ENCODE measurements at places on chromosomes 6 and 20. TPM values are rescaled to one million over a fixed set of nuclear protein-coding genes. Genes with fewer than 3 reads are reported as not detected.

Gene GNRH2
- total RNA-seq, result 0.92 TPM

- peaks cover 6% of the 10 kb centered on the region for H3K27me3 ChIP-seq
- H3K4me3 ChIP-seq, result peak overlapping the region; percentile 31
- peaks cover 8% of the 10 kb centered on the region for H3K36me3 ChIP-seq
- peaks cover 20% of the 10 kb centered on the region for H3K4me1 ChIP-seq
- H3K27ac ChIP-seq, result peak overlapping the region; percentile 74
- no peak for DNase-seq
Measured at GRCh38 chr6:402901-403658, 11.5 kb downstream of the IRF4 start.

Gene TMEM74B
- total RNA-seq, result 0.32 TPM

Gene WRNIP1
- 34.0 TPM for total RNA-seq

Gene ENPP4
- total RNA-seq, result 4.6 TPM

GRCh38 chr6:137136065-137136464, 37.4 kb downstream of the IL22RA2 start:
- H3K27me3 ChIP-seq, result no peaks in the 10 kb centered on the region
- H3K4me3 ChIP-seq, result no peak overlapping the region
- peaks cover 4% of the 10 kb centered on the region for H3K4me1 ChIP-seq
- DNase-seq, result no peak

- no peak for DNase-seq
- no peak overlapping the region for H3K27ac ChIP-seq
- H3K27me3 ChIP-seq, result peaks cover 3% of the 10 kb centered on the region
- peaks cover 38% of the 10 kb centered on the region for H3K4me1 ChIP-seq
- H3K36me3 ChIP-seq, result no peaks in the 10 kb centered on the region
Measured at GRCh38 chr6:148448369-148449012, 105.9 kb downstream of the SASH1 start.

DNA sequence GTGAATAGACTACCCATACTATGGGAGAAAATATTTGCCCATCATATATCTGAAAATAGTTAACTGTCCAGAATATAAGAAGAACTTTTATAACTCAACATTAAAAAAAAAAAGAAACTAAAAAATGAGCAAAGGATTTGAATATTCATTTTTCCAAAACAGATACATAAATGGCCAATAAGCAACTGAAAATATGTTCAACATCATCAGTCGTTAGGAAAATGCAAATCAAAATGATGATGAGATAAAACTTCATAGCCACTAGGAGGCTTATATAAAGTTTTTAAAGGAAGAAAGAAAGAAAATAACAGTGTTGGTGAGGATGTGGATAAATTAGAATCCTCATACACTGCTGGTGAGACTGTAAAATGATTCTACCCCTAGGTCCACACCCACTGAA, 32.6 kb upstream of the HMGN3 start:
- H3K4me3 ChIP-seq, result no peak overlapping the region
- no peak for DNase-seq

Gene PRKN
- 8.4 TPM for total RNA-seq

Gene ULBP3
- total RNA-seq, result 0.68 TPM

GRCh38 chr20:31816221-31816620, 2.9 kb upstream of the MYLK2 start:
- no peaks in the 10 kb centered on the region for H3K4me1 ChIP-seq
- H3K27me3 ChIP-seq, result peaks cover 6% of the 10 kb centered on the region

Gene ARMC2
- 6.9 TPM for total RNA-seq

DNA sequence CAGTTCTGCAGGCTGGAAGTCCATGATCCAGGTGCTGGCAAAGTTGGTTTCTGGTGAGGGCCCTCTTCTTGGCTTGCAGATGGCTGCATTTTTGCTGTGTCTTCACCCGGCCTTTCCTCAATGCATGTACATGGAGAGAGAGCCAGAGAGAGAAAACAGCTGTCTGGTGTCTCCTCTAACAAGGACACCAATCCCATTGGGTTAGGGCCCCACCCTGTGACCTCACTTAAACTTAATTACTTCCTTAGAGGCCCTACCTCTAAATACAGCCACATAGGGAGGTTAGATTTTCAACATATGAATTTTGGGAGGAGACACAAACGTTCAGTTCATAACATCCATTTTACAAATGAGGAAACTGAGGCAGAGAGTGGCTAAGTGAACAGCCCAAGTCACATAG, 202.4 kb downstream of the ZMYND8 start:
- H3K4me1 ChIP-seq, result no peaks in the 10 kb centered on the region
- no peaks in the 10 kb centered on the region for H3K36me3 ChIP-seq
- H3K27ac ChIP-seq, result no peak overlapping the region
- H3K27me3 ChIP-seq, result peaks cover 43% of the 10 kb centered on the region
- no peak overlapping the region for H3K4me3 ChIP-seq

Gene KLC4
- total RNA-seq, result 41.9 TPM

DNA sequence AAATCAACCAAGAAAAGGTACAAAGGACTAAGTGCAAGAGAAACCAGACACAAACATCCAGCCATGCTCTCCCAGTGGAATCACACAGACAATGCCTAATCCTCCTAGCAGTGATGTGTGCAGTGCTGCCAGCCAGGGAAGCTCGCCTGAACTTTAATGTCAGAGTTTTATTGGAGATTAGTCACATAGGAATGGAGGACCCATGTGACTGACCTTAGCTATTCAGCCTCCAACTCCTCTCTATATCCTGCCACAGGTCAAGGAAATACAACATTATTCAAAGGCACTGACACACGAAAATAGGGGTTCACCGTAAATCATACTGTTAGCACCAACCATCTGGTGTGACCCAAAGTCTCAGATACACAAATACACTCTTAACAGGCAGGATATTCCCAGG, 684.6 kb downstream of the DOK5 start:
- H3K4me3 ChIP-seq, result no peak overlapping the region
- H3K36me3 ChIP-seq, result no peaks in the 10 kb centered on the region
- no peak overlapping the region for H3K27ac ChIP-seq
- no peak for DNase-seq
- H3K27me3 ChIP-seq, result no peaks in the 10 kb centered on the region

GRCh38 chr20:21342656-21343345, 39.7 kb downstream of the XRN2 start:
- no peaks in the 10 kb centered on the region for H3K27me3 ChIP-seq
- H3K4me3 ChIP-seq, result no peak overlapping the region
- peaks cover 16% of the 10 kb centered on the region for H3K36me3 ChIP-seq

Gene PI3
- total RNA-seq, result not detected

Gene ADGB
- not detected for total RNA-seq

Gene SLC22A16
- total RNA-seq, result not detected

DNA sequence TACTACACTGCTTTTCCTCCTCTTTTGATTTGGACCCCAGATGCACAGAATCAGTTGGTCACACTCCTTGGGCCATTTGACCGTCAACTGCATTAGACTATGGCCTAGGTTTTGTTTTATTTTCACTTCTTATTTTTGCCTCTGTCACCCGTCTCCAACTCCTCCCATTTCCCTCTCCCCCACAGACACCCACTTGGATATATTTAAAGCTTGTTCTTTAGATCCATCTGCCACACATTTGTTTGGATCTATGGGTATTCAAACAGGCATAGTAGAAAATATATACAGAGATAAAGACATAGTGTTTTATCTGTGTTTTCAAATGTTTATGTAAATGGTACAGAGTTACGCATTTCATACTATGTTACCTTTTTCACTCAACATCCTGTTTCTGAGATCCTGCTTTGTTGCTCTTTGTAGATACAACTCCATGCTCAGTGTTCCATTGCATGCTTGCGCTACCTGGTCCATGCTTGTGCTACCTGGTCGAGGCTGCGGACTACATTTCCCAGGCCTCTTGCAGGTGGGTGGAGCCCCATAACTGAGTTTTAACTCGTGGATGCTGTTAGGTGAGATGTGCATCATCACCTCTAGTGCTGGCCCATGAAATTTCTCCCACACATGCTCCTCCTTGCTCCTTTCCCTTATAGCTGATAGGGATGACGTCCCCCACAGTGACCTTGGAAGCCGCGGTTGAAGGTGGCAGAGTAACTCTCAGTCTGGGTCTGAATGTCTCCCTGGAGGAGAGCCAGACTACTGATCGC, 11.5 kb upstream of the PREX1 start:
- peaks cover 19% of the 10 kb centered on the region for H3K4me1 ChIP-seq
- no peaks in the 10 kb centered on the region for H3K36me3 ChIP-seq
- no peak for DNase-seq
- no peaks in the 10 kb centered on the region for H3K27me3 ChIP-seq
- no peak overlapping the region for H3K4me3 ChIP-seq
- no peak overlapping the region for H3K27ac ChIP-seq

GRCh38 chr6:105932440-105932839, 153.7 kb upstream of the PRDM1 start:
- H3K4me1 ChIP-seq, result no peaks in the 10 kb centered on the region
- DNase-seq, result no peak
- no peak overlapping the region for H3K27ac ChIP-seq
- H3K36me3 ChIP-seq, result no peaks in the 10 kb centered on the region
- H3K27me3 ChIP-seq, result peaks cover 9% of the 10 kb centered on the region
- no peak overlapping the region for H3K4me3 ChIP-seq

GRCh38 chr6:67881706-67882065, 753.4 kb upstream of the ADGRB3 start:
- H3K4me1 ChIP-seq, result no peaks in the 10 kb centered on the region
- H3K36me3 ChIP-seq, result no peaks in the 10 kb centered on the region
- H3K4me3 ChIP-seq, result no peak overlapping the region
- H3K27me3 ChIP-seq, result no peaks in the 10 kb centered on the region

- no peak overlapping the region for H3K27ac ChIP-seq
- peaks cover 28% of the 10 kb centered on the region for H3K4me1 ChIP-seq
- H3K27me3 ChIP-seq, result no peaks in the 10 kb centered on the region
Measured at GRCh38 chr6:157539900-157540752, 159.1 kb downstream of the ZDHHC14 start.

Gene FKBP1C
- not detected for total RNA-seq

DNA sequence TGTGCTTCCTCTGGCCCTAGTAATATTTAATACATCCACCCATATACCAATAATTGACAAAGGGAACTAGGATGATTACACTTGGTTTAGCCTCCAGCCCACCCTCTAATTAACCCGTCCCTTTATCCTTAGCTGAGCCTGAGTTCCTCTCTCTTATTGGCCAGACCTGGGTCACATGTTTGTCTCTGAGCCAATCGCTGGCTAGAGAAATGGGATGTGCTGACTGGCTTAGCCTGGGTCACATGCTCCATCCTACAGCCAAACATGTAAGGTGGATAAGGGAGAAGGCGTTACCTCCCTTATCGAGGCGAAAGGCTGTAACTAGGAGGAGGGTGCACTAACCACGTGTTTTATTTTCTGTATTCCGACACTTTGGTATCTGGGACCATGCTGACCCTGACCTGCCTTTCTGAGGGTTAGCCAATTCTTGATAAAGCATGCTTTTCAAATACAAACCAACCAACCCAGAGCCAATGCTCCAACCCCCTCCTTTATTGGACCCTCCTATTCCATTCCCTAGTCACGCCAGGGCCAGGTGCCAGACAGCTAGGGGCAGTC, 262.7 kb downstream of the PREX1 start:
- no peaks in the 10 kb centered on the region for H3K36me3 ChIP-seq
- no peak for DNase-seq
- no peak overlapping the region for H3K27ac ChIP-seq
- no peak overlapping the region for H3K4me3 ChIP-seq
- peaks cover 47% of the 10 kb centered on the region for H3K27me3 ChIP-seq
- H3K4me1 ChIP-seq, result no peaks in the 10 kb centered on the region
